ENCODE measurements at places on chromosomes 5 and 9.

- no peak for DNase-seq
These were observed 520 bp upstream of the DHFR start for GRCh38 chr5:80655231-80655774.

DNA sequence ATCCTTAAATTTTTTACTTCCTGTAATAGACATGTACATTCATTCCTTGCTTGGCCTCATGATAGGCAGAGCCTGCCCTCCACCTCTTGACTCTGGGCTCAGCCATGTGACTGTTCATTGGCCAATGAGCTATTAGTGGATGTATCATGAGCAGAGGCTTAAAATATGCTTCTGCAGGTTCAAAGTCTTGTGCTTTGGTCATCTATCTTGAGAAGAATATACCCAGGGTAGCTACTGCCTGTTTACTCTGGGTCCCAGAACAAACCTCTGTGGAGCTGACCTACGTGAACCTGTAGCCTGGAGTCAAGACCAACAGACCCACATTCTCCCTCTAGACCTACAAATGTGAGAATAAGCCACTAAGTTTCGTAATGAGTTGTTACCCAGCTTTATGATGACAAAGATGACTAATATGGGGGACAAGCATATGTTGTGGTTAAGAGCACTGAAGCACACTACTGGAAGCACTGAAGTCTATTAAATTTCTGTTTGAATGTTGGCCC is 244.4 kb downstream of the MAST4 start:
- DNase-seq = no peak

GRCh38 chr5:52119768-52120167 is 667.9 kb upstream of the ITGA1 start:
- no peak for DNase-seq

DNA sequence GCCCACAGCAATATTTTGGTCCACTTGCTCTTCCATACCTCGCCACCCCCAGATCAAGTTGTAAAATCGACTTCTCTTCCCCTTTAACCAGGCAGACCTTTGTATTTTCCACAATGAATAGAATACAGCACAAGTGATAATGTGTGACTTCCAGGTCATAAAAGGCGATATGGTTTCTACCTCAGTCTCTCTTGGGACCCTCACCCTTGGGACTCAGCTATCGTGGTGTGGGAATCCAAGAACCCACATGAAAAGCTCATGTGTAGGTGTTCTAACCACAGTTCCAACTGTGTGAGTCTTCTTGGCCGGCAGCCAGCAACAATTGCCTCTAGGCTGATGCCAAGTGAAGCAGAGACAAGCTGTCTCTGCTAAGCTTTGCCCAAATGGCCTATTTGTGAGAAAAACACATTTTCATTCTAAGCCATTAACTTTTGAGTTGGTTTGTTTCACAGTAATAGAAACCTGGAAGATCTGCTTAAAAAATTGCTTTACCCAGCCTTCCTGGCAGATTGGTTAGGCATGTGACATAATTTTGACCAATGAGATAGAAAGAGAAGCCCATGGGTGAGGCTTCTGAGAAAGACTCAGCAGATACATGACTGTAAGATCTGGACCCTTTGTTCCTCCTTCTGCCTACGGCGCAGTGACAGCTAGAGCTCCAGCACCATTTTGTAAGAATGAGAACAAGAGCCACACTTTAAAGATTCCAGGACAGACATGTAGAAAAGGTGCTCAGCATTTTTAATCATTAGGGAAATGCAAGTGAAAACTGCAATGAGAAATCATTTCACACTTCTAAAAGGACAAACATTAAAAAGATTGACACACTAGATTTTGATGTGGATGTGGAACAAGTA is 18.3 kb upstream of the MLLT3 start:
- DNase-seq = peak; percentile 91

DNA sequence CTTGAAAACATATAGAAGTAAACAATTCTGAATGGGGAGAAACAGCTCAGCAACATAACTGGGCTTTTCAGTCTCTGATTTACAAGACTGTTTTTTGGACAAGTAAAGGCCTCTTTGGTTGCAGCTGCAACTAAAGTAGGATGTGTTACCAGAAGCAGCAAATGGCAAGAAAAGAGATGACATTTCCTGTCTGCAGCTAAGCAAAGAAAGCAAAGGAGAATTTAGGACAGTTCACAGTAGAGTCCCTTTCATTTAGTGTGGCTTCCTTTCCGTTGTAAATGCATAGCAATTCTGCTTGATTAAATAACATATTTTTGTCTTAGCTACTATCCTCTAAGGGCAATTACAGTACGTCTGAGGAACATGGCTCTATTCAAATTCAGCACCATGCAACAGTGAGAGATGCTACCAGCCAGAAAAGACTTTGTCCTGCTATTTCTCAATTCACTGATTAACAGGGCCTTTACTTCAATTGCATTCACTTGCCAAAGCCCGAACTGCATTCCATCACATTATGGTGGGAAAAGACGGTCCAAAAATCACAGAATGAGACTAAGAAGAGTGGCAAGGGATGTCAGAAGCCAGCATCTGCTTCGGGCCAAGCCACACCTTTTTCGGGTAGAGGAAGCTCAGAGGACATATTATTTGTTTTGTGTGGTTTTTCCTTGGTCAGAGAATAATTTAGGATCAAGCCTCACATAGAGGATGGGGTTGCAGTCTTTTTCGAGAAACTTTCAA is 107.7 kb downstream of the SEMA6A start:
- no peak for DNase-seq

DNA sequence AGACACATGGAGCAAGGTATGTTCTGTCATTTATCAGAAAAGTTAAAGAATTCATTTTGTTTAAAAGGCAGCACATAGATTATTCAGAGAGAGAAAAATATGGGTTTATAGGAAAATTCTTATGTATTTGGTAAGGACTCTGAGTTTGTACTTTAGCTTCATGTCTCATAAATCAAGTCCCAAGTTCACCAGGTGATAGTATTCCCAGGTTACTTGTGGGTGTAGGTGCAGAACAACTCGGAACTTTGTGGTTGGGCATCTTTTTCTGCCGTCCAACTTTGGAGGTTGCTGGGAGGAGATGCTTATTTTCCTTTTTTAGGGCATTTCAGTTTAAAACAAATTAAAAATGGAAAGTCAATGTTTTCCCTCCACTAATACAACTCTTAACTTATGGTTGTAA is 269.8 kb upstream of the DMRT1 start:
- no peak for DNase-seq

DNA sequence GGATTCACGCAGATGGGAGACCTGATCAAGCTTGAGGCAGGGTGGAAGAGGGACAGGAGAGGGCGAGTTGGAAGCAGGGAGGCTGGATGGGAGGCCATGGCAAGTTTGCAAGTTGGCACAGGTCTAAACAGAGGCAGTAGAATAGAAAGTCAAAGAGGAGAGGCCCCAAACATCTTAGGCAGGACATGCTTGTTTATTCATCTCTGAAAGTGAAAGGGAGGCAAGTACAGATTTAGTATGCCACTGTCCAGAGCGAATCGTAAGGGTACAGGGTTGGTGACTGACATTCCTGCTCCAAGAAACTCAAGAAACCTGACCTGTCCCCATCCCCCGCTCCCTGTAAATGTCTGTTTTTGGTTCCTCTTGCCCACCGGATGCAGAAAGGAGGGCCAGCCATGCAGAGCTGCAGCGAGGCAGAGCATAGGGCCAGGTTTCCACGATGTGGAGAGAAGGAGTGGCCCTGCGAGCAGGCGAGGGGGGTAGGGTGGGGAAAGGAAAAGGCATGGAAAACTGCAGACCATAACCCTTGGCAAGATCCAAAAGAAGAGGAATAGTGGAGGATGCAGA is 96.2 kb upstream of the BOD1 start:
- DNase-seq = no peak
